Activated CD8-positive, alpha-beta memory T cell treated with anti-CD3 and anti-CD28 coated beads, Interleukin-2, amount 10 ng/mL, durations not matched to agents 7 days and 5 days (primary cell): ENCODE measurements at places on chromosomes 5 and 9.

DNA sequence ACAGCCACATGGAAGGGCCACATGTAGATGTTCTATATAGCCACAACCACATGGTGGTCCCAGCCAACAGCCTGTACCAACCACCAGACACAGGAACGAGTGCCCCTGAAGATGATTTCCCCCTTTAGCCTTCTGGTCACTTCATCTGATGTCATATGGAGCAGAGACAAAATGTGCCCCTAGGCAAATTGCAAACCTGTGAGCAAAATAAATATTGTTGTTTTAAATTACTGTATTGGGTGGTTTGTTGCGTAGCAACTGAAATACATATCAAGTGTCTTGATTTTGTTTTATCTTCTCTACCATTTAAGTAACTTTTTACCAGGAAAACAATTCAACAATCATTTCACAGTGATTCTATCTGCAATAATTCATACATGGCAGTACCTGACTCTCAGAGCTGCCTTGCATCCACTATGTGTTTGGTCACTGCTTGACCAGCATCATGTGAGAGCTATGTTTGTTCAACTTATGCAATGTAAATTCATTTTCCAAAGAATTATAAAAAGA, 142.5 kb upstream of the VLDLR start:
- H3K27ac ChIP-seq, result no peak overlapping the region
- no peak for DNase-seq
- H3K36me3 ChIP-seq, result no peaks in the 10 kb centered on the region
- H3K27me3 ChIP-seq, result peaks cover 6% of the 10 kb centered on the region
- H3K4me1 ChIP-seq, result no peaks in the 10 kb centered on the region

DNA sequence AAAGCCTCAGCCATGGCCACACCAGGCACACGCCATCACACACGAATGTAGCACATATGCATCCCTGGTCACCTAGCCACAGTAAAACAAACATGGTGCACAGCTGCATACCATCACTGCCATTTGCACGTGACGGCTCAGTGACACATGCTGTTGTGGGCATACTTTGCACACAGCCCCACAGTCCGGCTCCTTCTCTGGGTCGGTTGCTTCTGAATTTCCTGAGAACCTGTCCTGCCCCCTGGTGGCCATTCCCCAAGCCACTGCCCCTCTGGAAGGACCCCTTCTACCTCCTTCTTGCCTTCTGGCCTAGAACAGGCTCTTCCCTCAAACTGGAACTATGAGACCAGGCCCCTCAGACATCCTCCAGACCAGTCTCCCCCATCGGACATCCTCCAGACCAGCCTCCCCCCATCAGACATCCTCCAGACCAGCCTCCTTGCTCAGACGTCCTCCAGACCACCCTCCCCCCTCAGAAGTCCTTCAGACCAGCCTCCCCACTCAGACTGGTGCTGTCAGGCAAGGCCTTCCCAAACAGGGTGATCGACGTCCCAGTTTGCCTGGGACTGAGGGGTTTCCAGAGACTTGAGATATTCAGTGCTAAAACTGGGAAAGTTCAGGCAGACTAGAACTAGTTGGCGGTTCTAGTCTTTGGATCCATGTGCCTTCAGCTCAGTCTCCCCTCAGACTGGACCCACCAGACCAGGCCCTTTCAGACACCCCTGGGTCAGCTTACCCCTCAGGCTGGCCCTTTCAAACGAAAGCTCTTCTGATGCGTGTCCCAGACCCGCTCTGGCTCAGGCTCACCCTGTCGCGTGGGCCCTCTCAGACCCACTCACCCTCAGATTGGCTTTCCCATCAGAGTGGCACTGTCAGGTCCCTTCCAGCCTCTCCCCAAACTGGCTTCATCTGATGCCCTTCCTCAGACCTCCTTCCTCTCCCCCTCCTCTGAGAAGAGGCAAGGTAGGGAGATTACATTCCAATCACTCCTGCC, 24.3 kb upstream of the ENHO start:
- DNase-seq, result peak; percentile 71
- no peak overlapping the region for H3K4me3 ChIP-seq
- H3K27me3 ChIP-seq, result peaks cover 18% of the 10 kb centered on the region
- no peaks in the 10 kb centered on the region for H3K4me1 ChIP-seq
- no peak overlapping the region for H3K27ac ChIP-seq

- no peak overlapping the region for H3K4me3 ChIP-seq
- H3K27ac ChIP-seq, result no peak overlapping the region
Measured at GRCh38 chr5:143241892-143242291, 161.6 kb downstream of the NR3C1 start.

DNA sequence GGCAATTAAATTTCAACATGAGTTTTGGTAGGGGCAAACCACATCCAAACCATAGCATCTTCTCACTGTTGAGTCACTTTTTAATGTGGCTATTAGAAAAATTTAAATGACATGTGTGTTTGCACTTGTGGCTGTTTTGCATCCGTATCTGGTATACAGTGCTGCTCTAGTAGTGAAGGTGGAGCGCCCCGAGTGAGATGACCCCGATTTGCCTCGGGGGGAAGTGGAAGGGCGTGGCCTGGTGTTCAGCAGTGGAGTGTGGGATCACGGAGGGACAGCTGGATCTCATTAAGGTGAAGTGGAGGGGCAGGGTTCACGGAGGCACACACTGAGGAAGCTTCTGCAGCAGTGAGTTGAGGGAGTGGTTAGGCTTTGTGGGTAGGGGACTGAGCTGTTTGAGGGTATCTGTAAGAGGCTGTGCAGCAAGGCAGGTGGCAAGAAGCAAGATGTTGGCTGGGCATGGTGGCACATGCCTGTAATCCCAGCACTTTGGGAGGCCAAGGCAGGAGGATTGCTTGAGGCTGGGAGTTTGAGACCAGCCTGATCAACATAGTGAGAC, 6.2 kb upstream of the GMCL2 start:
- no peak overlapping the region for H3K4me3 ChIP-seq
- peaks cover 23% of the 10 kb centered on the region for H3K4me1 ChIP-seq
- H3K27ac ChIP-seq, result peak overlapping the region; percentile 65
- H3K27me3 ChIP-seq, result peaks cover 19% of the 10 kb centered on the region

- H3K27ac ChIP-seq, result no peak overlapping the region
- H3K4me3 ChIP-seq, result no peak overlapping the region
- peaks cover 11% of the 10 kb centered on the region for H3K4me1 ChIP-seq
- no peak for DNase-seq
- H3K36me3 ChIP-seq, result peaks cover 3% of the 10 kb centered on the region
Measured at GRCh38 chr9:99414321-99414720, 192.2 kb downstream of the SEC61B start.

GRCh38 chr5:34410411-34411139, 245.6 kb upstream of the RAI14 start:
- peaks cover under 1% of the 10 kb centered on the region for H3K4me1 ChIP-seq
- no peak overlapping the region for H3K27ac ChIP-seq
- no peak overlapping the region for H3K4me3 ChIP-seq
- DNase-seq, result no peak
- peaks cover 11% of the 10 kb centered on the region for H3K27me3 ChIP-seq

GRCh38 chr9:72596451-72597180, 75.2 kb downstream of the TMC1 start:
- H3K4me3 ChIP-seq, result no peak overlapping the region
- H3K36me3 ChIP-seq, result no peaks in the 10 kb centered on the region
- H3K27me3 ChIP-seq, result peaks cover 4% of the 10 kb centered on the region
- peaks cover 22% of the 10 kb centered on the region for H3K4me1 ChIP-seq
- no peak for DNase-seq

DNA sequence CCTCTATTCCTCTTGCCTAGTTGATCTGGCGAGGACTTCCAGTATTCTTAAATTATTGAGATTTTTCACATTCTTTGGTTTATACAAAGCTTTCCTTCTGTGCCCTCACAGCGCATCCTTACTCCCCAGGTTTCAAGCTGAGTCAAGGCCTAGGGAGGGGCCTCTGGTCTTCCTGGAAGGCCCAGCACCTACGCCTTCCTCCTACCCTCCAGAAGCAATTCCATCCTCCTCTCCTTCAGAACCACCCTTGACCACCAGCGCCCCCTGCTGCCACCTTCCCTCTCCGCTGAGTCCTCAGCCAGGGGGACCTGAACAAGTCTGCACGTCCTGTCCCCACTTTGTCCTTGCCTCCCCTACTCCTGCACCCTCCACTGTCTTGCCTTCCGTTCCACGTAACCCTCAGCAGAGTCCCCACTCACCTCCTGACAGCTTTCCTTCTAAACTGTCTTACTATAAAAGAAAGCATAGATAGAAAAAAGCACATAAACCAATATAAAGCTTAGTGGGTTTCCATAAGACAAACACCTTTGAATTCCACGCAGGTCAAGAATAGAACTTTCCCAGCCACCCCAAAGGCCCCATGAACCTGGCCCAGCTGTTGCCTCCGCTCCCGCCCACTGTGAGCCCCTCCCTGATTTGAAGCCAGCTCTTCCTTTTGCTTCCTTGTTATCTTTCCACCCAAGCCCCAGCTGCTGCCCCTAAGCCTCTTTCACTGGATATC, 63.0 kb upstream of the CTSL start:
- no peaks in the 10 kb centered on the region for H3K4me1 ChIP-seq
- H3K27me3 ChIP-seq, result peaks cover 2% of the 10 kb centered on the region
- DNase-seq, result peak; percentile 48
- no peak overlapping the region for H3K27ac ChIP-seq
- H3K36me3 ChIP-seq, result no peaks in the 10 kb centered on the region
- H3K4me3 ChIP-seq, result no peak overlapping the region

DNA sequence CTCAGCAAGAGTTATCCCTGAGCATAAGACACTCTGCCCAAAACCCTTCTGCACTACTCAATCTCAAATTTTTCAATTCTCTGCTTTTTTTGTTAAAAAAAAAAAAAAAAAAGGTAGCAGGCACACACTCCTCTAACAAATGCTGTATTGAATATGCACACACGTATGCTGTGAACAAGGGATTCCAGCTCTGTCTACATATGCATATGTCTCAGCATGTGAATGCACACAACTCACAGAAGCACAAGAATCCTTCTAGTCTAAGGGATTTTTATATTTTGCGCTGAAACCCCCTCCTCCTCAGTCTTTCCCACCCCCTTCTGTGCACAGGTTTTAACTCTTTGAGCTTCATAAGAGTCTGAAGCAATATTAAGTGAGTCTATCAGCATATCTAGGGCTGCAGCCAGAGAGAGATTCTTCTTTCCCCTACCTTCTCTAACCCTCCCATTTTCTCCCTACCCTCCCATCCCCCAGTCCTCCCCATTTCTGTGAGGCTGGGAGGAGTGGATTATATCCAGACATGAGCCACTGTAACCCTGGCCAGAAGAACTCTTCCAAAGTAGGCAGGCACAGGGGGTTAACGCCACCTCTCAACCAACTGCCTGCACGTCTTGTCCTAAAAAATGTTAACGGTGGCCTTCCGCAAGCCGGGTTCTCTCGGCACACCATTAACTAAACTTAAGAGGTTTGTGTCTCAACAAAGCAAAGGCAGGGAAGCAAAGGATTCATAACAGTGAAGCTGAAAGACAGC, 1.0 kb downstream of the GABRB2 start:
- peak overlapping the region; percentile 76 for H3K4me3 ChIP-seq
- H3K27me3 ChIP-seq, result peaks cover 49% of the 10 kb centered on the region
- H3K4me1 ChIP-seq, result peaks cover 12% of the 10 kb centered on the region
- peaks cover 2% of the 10 kb centered on the region for H3K36me3 ChIP-seq
- H3K27ac ChIP-seq, result no peak overlapping the region

DNA sequence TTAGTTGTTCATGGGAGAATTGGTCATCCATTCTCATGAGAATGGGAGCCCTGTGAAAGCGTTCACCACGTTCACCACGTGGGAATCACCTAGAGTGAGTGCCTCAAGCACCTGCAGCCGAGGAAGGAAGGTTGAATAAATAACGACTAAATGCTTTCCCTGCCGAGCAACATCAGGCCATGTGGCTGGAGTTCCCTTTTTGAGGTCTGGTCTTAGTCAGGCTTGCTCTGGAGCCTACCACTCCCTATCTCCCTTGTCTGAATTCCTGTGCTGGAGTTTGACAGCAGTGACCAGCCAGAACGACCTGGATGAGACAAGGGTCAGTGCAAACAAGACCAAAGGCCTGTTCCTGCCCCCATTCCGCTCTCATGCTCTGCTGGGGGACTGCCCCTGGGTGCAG, 28.5 kb downstream of the KCNMB1 start:
- H3K27me3 ChIP-seq, result peaks cover 9% of the 10 kb centered on the region
- H3K4me1 ChIP-seq, result no peaks in the 10 kb centered on the region
- H3K27ac ChIP-seq, result no peak overlapping the region
- no peak overlapping the region for H3K4me3 ChIP-seq
- H3K36me3 ChIP-seq, result no peaks in the 10 kb centered on the region
- DNase-seq, result no peak

- H3K36me3 ChIP-seq, result no peaks in the 10 kb centered on the region
- no peak for DNase-seq
- no peak overlapping the region for H3K27ac ChIP-seq
Measured at GRCh38 chr5:36279054-36279698, 22.5 kb downstream of the RANBP3L start.

DNA sequence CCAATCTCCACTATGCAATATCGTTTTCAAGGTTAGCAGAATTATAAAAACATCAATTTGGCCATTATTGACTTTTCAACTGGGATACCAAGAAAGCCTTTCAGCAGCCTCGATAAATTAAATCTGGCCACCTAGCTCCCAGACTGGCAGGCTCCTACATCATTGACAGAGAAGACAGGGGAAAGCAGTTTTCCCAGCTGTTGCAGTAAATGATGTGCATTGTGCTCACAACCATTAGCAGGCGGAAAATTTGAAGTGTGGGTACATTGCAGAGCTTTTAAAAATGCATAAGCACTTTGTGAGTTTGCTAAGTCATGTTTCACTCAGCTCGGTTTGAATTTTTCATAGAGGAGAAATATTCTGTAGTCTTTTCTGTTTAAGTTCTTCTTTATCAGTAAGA, 297.9 kb downstream of the KCTD16 start:
- H3K36me3 ChIP-seq, result no peaks in the 10 kb centered on the region
- no peaks in the 10 kb centered on the region for H3K27me3 ChIP-seq
- no peaks in the 10 kb centered on the region for H3K4me1 ChIP-seq

DNA sequence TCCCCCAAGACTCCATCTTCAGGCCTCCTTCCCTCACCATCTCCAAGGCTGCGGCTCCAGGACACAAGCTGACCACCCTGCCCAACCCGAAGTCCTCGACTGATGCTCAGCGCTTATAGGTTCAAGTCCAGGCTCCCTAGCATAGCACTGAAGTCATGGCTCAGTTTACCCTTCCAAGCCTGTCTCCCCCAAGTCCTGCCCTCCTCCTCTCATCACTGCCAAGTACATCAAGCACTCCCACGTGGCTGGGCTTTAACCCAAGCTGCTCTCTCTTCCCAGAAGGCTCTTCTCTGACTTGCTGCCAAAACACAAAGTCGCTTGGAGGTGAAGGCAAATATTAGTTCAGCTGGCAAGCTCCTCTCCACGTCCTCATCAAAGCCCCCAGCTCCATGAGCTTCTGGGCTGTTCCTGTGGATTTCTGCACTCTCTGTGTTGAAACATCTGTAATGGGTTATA, 22.1 kb upstream of the MARCHF6 start:
- H3K4me1 ChIP-seq, result peaks cover 17% of the 10 kb centered on the region
- no peak for DNase-seq
- no peak overlapping the region for H3K27ac ChIP-seq

GRCh38 chr9:68847765-68848164, 142.7 kb downstream of the PIP5K1B start:
- peaks cover 3% of the 10 kb centered on the region for H3K4me1 ChIP-seq
- no peak overlapping the region for H3K27ac ChIP-seq
- peaks cover 17% of the 10 kb centered on the region for H3K27me3 ChIP-seq
- no peaks in the 10 kb centered on the region for H3K36me3 ChIP-seq
